ENCODE measurements at places on chromosomes 7 and 10.
A peak's percentile ranks its signal among the peaks of the same experiment; 100 is the strongest.

DNA sequence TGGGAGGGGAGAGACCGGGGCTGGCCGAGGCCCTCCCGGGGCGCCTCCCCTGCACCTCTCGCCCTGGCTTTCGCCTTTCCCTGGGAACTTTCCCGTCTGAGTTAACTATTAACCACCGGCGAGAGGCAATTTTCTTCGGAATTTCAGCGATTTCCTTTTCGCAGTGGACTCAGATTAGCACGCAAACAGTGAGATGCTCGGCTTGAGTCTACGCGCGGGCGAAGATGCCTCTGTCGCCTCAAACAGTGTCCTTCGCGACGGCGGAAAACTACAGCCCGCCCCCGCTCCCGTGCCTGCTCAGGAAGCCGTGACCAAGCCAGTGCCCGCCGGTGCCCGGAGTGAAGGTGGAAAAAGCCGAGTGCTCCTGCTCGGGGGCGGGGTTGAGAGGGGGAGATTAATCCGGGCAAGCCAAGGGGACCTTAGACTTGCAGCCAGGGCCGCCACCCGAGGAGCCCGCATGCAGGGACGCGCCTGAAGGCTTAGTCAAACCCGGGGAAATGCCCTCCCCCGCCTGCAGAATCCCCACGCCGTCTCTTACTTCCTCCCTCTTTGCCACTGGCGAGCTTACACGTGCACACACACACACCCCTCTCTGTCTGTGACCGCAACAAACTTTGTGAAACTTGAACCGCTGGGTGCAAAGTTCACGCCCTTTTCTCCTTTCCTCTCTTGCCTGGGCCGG, 14.5 kb upstream of the PAX2 start:
- DNase-seq = no peak

GRCh38 chr10:118708571-118708970, 46.2 kb downstream of the CACUL1 start:
- DNase-seq = no peak

GRCh38 chr7:154720016-154720415, 282.9 kb downstream of the PAXIP1 start:
- DNase-seq = no peak

GRCh38 chr10:132208462-132209050, 21.8 kb downstream of the DPYSL4 start:
- no peak for DNase-seq

DNA sequence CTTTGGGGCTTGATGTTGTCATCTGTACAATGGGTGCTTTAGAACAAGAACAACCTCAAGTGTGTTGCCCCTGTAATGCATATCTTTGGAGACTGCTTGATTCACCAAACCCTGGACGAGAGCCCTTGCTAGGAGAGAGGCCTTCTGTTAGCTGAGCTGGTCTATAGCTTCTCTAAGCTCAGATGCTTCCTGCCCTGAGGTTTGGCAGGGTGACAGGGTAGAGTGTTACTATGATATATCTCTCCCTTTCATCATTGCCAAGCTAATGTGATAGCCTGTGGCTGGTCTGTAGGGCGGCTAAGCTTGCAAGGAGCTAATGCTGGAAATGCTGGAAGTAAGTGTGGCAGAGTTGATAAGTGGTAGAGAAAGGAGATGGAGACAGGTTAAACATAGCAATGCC, 364.1 kb downstream of the RPS24 start:
- DNase-seq = no peak

DNA sequence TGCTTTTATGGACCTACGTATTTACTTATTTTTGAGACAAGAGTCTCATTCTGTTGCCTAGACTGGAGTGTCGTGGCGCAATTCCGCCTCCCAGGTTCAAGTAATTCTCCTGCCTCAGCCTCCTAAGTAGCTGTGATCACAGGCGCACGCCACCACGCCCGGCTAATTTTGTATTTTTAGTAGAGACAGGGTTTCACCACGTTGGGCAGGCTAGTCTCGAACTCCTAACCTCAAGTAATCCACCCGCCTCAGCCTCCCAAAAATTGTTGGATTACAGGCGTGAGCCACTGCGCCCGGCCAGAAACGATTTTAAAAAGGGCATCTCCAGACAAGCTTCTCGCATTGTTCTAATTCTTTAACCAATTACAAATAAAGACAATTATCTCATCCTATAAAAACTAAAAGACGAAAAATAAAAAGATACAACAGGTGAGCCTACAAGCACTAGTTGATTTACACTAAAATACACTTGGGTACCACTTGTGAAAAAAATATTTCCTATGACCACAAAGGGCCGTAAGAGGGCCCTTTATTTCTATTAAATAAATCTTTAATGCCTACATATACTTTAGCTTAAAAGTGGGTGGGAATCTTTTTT, 2.4 kb downstream of the TRA2A start:
- no peak for DNase-seq

- DNase-seq = peak; percentile 51
These were observed 4.3 kb upstream of the MARVELD1 start for GRCh38 chr10:97708976-97709946.

DNA sequence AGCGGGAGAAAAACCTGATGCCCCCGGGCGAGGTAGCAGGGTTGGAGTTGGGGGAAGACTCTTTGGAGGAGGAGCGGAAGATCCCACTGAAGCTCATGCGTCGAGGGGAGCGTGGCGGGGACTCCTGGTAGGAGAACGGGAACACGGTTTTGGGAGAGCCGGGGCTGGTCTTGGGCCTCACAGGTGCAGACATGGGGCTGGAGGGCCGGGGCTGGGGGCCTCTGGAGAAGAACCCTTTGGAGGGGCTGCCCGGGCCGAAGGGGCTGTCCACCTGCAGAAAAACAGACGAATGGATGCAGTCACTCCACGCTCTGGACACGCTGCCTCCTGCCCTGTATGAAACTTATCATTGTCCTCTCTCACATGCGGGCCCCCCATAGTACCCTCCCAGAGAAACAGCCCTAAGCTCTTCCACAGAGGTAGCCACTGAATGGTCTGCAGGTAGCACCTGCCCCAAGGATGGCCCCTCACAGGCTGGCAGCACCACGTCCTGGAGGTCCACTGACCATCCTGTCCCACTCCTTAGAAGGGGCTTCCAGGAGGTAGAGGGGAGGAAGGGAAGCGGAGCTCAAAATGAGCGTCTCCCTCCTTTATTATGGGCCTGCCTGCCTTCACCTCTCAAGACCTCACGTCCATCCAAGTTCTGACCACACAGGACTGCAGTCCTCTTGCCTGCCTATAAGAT, 95.6 kb downstream of the PRKAG2 start:
- no peak for DNase-seq

DNA sequence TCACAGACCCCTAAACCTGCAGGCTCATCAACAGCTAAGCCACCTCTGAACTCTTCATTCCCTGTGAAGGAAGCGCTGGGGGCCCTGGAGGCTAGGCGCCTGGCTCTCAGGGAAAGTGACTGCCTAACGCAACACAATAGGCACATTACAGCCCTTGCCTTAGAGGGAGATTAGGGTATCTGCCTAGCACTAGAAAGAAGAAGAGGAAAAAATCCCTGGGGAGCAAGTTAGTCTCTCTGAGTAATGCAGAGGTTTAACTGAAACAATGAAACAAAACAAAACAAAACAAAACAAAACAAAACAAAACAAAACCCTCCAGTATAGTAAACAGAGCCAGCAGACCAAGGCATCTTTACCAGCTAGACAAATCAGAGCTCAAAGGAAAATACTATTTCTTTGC, 2.6 kb downstream of the ZNF777 start:
- no peak for DNase-seq

GRCh38 chr7:50631639-50632038, 66.4 kb upstream of the DDC start:
- no peak for DNase-seq

DNA sequence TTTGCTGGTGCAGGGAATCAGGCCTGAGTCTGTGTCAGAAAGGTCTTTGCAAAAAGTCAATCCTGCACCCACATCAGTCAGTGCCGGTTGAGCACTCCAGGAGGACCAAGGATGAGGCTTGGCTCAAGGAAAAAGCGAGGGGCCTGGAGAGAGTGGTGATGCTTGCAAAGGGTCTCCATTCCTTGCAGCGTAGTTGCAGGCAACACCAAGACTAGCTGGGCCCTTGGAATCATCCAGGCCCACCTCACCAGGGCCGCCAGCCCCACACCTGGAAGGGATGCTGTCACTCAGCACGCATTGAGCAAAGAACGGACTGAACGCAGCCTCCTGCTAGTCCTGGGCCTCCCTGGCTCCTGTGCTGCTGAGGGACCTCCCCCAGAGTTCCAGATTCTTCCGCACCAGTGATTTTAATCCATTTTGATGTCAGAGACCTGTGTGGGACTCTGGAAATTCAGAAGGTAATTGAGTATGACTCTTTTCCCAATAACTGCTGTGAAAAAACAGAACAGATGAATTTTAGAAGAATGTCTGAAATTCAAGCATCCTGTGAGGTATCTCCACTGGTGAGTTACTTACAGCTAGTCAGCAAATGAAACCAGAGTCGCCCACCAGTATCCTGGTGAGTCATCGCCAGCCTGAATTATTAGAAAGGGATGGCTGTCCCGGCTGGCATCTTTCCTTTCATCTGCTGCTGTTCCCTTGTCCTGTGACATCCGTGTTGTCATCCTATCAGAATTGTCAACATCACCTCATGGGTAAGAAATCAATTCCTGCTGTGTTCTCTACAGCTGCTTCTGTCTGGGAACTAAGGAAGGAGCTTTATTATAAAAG, 150.8 kb upstream of the NPS start:
- DNase-seq = no peak

DNA sequence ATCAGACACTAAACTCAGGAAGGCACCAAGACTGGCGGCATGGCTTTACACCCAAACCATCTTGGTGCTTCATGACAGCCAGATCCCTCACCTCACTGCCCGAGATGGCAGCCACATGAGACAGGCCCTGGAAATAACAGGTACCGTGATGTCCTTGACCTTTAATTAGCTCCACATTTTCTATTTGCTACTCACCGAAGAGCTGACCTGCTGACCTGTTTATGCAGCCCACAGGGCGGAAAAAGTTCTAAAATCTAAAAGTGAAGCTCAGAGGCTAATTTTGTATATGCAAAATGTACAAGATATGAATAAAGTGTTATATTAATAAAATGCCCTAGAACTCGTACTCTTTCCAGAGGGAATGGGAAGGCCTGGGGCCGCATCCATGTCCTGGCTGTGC, 51.6 kb upstream of the RASGEF1A start:
- no peak for DNase-seq

DNA sequence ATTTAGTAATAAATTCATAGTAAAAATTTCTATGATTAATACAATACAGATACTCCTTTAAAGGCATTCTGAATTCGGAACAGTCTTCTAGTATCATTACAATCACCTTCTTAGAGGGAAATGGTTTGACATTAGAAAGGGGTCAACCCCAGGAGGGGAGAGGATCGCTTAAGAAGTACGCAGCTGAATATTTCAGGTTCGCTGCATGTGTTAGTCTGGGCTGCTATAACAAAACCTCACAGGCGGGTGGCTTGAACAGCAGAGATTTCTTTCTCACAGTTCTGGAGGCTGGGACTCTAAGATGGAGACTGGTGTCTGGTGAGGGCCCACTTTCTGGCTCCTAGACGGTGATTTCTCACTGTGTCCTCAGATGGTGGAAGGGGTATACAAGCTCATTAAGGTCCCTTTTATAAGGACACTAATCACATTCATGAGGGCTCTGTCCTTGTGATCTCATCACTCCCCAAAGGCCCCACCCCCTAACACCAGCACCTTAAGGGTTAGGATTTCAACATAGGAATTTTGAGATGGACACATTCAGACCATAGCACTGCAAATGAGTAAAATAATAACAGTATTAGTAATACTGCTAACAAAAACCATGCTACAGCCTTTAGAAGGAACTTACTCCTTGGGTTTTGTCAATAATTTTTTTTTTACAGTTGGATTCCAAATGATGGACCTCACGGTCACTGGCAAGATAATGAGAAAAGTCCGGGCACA, 34.0 kb downstream of the GNA12 start:
- no peak for DNase-seq

DNA sequence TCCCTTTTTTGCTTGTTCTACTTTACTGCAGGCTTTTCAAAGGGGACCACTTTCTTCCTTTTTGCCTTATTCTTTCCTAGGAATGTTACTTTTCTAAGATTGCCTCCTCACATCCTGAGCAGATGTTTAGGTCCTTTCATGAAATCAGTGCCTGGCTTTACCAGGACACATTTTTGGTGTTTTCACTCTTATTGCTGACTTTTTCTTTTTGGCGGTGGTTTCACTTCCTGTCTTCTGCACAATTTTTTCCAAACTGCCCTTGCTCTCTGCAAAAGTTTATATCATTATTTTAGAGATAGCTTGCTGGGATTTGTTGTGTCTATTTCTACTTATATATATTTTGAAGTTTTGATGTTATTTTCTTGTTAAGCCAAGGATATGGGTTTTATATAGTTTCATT, 332.2 kb upstream of the MTPN start:
- no peak for DNase-seq

- DNase-seq = no peak
These were observed 32.3 kb downstream of the SLC39A12 start for GRCh38 chr10:17984056-17984455.

- DNase-seq = no peak
These were observed 34.0 kb downstream of the PRSS2 start for GRCh38 chr7:142804728-142805207.

Data from T1000 (cell line).